ENCODE measurements at places on chromosomes 3 and 15.

DNA sequence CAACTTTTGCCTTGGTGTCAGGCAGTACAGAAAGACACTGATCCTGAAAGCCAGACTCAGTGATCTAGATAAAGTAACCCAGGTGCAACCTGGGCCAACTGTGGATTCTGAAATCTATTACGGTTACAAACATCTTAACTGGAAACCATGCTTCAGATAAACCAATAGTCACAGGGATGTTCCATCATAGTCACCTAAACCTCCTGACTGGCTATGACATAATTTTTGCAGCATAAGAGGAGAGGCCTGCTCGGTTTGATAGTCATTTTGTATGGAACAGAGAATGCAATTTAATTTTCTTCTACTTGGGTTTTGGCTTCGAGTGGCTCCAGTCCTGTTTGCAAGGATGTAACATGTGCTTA lies 3.7 kb downstream of the SLCO3A1 start:
- DNase-seq = no peak

DNA sequence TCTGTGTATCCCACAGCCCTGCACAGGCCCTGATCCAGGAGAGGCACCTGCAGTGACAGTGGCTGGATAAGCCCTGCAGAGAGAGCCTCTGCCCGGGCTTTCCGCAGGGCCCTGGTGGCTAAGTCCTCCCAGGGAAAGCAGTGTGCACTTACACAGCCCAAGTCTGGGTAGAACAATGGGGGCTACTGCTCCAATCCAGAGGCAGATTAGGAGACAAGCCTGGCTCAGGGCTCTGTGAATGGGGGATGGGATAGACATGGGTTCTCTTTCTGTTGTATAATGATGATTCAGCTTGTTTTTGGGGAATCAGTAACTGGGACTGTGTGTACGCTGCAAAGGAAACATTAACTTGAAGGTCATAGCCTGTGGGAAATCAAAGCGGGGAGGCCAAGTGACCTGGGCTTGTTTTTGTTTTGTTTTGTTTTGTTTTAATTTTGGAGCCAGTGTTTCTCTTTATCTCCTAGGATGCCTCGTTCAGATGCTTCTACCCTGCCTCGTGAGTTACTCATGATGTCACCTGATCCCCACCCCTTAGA lies 4.1 kb upstream of the ALDH1L1 start:
- DNase-seq = no peak

- no peak for DNase-seq
Measured at GRCh38 chr3:66229931-66230330, 9.1 kb downstream of the SLC25A26 start.

- no peak for DNase-seq
Measured at GRCh38 chr3:48990636-48991469, 812 bp downstream of the P4HTM start.
